ENCODE measurements at places on chromosomes 1 and 21.

- DNase-seq = no peak
Observed at GRCh38 chr1:91763252-91763651, 122.7 kb downstream of the TGFBR3 start.

- DNase-seq = no peak
Observed at GRCh38 chr1:159090286-159091179, 14.0 kb upstream of the AIM2 start.

GRCh38 chr1:109478806-109479205 lies 4.9 kb upstream of the ATXN7L2 start:
- DNase-seq = peak; percentile 72

- DNase-seq = no peak
Observed at GRCh38 chr21:22019766-22020165, 1021.6 kb downstream of the NCAM2 start.

GRCh38 chr1:205481629-205482151 lies 22.8 kb upstream of the CDK18 start:
- DNase-seq = no peak
